ENCODE measurements at places on chromosomes 1 and 21.

DNA sequence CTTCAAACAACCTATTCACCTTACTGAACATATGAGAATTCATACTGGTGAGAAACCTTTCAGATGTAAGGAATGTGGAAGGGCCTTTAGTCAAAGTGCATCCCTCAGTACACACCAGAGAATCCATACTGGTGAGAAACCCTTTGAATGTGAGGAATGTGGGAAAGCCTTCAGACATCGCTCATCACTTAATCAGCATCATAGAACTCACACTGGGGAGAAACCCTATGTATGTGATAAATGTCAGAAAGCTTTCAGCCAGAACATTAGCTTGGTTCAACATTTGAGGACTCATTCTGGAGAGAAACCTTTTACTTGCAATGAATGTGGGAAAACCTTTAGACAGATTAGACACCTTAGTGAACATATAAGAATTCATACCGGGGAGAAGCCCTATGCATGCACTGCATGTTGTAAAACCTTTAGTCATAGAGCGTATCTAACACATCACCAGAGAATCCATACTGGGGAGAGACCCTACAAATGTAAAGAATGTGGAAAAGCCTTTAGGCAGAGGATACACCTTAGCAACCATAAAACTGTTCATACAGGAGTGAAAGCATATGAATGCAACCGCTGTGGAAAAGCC lies 13.2 kb upstream of the EXO5 start:
- no peak for DNase-seq

DNA sequence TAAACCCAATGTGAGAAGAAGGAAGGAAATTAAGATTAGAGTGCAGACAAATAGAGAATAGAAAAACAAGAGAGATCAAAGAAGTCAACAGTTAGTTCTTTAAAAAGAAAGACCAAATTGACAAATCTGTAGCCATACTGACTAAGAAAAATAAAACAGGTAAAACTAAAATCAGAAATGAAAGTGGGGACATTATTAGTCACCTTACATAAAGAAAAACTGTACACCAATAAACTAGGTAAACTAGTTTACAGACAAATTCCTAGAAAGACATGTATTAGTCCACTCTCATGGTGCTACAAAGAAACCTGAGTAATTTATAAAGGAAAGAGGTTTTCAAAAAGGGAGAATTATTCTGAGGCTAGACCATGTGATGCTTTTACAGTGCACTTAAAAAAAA lies 22.3 kb downstream of the BLZF1 start:
- DNase-seq: no peak

DNA sequence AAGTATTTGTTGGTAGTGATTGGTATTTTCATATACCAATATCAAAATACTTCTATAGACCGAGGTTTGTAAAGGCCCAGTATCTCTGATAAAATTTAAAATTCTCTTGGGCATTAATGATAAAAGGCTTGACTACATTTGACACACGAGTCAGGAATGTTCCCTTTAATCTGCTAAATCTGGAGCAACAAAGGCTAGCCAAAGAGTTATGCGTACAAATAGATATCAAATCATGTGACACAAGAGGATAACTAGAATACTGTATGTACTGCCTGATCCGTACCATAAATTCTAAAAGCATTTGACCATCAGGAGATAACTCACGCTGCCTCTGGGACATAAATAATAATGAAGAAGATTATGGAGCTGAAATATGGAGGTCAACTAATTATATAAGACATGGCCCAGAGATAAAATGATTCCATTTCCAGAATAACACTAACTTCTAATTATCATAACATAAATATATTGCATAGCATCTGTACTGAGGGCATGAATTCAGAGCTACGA lies 64.2 kb upstream of the SH3GLB1 start:
- DNase-seq: no peak

DNA sequence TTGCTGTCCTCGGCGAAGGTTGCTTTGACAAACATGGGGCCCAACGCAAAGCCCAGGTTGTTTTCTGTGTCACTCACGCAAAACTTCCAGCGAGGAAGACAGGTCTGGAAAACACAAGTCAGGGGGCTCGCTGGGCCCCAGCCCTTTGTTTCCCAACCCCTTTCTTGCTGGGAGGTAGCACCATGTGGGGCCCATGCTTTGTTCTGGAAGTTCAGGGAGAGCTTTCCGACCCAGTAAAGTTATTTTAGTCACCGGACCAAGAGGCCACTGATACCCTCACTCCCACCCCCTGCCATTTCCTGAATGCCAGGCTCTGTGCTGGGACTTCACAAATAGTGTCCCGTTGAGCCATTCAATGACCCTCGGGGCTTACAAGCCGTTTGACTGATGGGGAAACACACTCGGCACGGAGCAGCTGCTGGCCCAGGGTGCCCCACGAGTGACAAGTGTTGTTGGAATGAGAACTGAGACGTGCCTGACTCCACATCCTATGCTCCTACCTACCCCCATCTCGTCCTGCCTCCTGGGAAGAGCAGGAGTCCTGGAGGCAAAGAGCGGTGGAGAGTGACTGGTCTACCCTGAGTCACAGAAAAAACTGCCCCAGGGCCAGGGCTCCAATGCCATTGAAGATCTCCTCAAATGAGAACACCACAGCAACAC lies 52.0 kb downstream of the ECE1 start:
- no peak for DNase-seq

GRCh38 chr21:45938453-45938755 lies 43.2 kb upstream of the COL6A1 start:
- no peak for DNase-seq

DNA sequence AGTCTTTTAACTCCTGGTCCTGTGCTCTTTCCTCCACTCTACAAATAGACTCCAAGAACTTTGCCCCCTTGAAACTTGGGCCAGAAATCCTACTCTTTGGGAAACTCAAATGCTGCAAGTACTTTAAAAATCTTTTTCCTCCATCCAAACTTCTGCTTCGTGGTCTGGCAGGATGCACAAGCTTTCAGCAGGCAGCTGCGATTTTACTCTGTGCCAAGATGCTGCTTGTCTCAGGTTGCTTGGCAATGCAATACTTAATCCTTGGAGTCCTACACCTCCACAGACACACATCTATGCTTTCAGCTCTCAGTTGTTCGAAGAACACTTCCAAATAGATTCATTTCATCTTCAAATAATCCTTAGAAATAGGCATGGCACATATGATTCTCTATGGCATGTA lies 435.3 kb upstream of the USP24 start:
- DNase-seq: no peak

DNA sequence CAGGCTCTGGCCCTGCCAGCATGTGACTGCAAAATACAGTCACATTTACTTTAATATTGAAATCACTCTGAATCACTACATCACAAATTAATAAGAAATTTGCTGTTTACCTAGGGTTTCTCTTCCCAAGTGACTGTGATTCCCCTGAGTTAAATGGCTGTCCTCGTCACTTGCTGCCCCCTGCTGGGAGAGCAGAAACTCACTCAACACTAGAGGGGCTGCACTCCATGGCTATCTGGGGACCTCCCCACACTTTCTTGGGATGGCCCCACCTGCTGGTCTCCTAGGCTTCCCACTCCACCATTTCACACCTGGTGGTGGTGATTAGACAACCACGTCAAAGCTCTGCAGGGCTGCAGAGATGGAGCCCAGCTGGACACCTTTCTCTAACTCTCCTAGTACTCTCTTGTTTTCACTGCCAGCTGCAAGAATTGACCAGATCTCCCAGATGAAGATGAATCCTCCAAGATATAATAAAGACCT lies 63.4 kb downstream of the CD2 start:
- DNase-seq: peak; percentile 20

DNA sequence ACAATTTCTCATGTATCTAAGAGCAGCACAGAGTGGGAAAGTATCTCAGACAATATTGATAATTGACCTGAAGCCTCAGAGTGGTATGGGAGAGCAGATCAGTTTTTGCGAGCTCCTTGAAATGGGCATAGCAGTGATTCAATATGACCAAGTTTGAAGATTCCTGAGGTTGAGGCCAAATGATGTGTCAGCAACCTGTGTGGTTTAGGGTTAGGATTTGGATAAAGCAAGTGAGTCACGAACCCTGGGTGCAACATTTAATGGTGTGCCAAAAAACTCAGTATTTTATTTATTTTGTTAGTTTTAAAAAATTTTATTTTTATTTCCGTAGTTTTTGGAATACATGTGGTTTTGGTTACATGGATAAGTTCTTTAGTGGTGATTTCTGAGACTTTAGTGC lies 92.5 kb upstream of the C21orf91 start:
- no peak for DNase-seq

- DNase-seq: no peak
Measured at GRCh38 chr1:246218686-246219085, 288.4 kb downstream of the SMYD3 start.

GRCh38 chr21:27429710-27430341 lies 462.9 kb upstream of the ADAMTS5 start:
- no peak for DNase-seq

DNA sequence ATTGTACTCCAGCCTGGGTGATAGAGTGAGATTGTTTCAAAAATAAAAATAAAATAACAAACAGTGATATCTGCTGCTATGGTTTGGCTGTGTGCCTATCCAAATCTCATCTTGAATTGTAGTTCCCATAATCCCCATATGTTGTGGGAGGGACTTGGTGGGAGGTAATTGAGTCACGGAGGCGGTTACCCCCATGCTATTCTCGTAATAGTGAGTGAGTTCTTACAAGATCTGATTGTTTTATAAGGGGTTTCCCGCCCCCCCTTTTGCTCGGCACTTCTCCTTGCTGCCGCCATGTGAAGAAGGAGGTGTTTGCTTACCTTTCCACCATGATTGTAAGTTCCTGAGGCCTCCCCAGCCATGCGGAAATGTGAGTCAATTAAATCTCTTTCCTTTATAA lies 47.8 kb downstream of the ACTL8 start:
- DNase-seq: no peak

DNA sequence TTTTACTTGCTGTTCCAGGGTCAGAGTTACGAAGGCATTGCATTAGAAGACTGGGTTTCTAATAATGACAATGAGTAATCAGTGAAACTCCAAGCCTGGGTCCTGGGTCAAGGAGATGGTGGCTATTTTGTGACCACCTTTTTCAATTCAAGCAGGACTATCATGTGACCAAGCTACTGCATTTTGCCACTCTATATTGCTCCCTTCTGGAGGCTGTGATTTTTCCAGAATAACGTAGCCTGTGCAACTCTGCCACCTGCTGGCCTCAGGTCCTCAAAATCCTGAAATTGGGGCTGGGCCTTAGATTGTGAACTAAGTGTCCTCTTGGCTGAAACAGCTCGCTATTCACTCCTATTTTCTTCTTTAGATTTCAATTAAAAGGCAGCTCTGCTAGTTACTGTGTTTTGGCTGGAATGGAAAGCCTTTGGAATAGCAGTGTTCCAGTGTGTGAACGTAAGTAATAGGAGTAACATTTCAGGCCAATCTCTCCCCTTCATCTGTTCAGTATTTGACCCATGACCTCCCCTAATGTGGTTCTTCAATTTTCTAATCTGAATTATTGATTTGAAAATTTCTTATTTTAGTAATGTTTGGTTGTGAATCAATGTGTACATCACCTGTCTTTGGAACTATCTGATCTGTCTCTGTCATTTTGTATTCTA lies 52.9 kb upstream of the CD46 start:
- DNase-seq: peak; percentile 78

- DNase-seq: no peak
Measured at GRCh38 chr1:93599479-93599878, 82.2 kb downstream of the BCAR3 start.

GRCh38 chr1:15364740-15365139 lies 44.9 kb upstream of the EFHD2 start:
- no peak for DNase-seq

DNA sequence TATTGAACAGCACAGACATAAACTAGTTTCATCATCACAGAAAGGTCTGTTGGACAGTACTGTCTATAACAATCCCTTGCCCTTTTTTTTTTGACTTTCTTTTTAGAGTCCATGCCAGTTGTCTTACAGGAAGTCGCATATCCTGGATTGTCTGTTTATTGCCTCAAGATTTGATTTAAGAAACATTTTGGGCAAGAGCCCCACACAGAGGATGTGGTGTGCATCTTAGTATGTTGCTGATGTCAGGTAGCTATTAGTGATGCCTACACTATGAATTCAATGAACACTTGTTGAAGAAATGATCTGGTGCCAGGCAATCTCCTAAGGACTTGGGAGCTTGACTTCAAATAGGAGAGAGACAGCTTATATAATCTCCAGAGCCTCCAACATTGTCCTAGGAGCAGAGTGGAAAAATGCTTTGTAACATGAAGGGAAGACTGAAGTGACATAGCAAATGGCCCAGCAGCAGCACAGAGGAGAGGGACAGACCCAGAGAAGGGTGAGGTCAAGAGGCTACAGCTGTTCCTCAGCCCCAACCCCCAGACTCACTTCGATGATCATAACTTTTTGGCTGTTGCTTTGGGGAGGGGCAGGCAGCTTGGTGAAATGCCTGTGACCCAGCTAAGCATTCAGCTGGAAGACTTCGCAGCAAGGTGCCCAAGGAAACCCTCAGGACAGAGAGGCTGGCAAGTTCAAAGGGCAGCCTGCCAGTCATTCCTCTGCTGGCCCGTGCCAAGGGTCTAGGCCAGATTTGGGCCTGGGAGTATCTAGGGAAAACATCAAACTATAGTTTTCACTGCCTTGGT lies 7.5 kb upstream of the RAB29 start:
- no peak for DNase-seq

DNA sequence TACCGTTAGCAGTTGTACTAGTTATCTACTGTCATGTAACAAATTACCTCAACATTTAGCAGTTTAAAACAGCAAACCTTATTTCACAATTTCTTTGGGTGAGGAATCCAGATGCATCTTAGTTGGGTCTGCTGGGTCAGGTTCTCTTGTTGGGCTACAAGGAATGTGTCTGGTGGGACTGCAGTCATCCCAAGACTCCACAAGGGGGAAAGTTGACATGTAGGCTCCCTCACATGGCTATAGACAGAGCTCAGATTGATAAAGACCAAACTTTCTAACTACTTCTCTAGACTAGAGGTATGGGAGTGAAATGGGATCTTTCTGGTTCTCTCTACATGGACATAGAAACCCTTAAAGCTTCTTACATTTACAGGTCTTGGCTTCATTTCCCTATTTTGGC lies 160.9 kb downstream of the UCK2 start:
- DNase-seq: no peak

- no peak for DNase-seq
Measured at GRCh38 chr1:59329412-59330053, 32.6 kb downstream of the FGGY start.

- DNase-seq: no peak
Measured at GRCh38 chr1:67882196-67882958, 49.1 kb upstream of the GNG12 start.

All from hematopoietic multipotent progenitor cell treated with erythropoietin and hydrocortisone succinate and interleukin-3 and kit ligand, for 17 days (in vitro differentiated cells).